ENCODE measurements at places on chromosomes 11 and 22.

GRCh38 chr11:115919341-115920091 lies 415.3 kb upstream of the CADM1 start:
- DNase-seq = no peak

GRCh38 chr11:46277313-46277621 lies 195 bp upstream of the CREB3L1 start:
- DNase-seq = no peak

- no peak for DNase-seq
Measured at GRCh38 chr22:23533328-23533762, 46.7 kb downstream of the IGLL1 start.

- no peak for DNase-seq
Measured at GRCh38 chr11:121649798-121650197, 197.0 kb upstream of the SORL1-AS1 start.

- DNase-seq = no peak
Measured at GRCh38 chr22:17742527-17742902, 31.8 kb downstream of the BID start.

- DNase-seq = no peak
Measured at GRCh38 chr11:11391796-11392463, 38.9 kb upstream of the CSNK2A3 start.
